ENCODE measurements at places on chromosomes 7 and 10.

DNA sequence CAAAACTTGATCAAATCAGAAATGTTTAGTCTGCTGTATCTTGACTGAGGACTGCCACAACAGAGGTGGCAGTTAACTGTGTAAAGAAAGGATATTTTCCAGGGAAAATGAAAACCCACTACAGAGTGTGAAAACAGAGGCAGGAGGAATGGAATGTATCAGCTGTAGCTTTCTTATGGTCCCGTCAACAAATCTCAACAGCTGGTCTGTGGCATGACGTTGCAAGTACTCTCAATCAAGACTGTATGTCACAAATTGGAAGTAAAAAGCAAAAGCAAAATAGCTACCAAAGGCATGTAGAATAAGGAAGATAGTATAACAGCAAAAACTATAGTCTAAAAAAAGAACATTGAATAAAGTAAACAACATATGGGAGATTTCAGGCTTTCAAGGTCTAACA is 123.5 kb downstream of the KMT2C start:
- DNase-seq = no peak

GRCh38 chr10:103373544-103373943 is 5.8 kb downstream of the TAF5 start:
- no peak for DNase-seq

DNA sequence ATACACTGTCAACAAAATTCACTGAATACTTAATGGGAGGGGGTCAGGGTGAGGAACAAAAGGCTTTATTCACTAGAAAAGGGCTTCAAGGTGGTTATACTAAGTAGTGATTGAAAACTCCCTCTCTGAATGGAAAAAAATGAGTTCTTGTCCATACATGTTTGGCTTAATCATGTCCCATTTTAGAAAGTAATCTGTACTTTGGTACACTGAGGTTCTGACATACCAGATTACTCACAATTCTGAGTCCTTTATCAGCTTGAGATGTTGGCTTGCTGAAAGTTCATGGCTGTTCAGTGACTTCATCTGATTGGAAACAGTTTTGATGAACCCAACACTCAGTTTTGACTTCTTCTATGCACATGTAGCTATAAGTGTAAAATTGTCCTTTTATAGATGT is 12.8 kb upstream of the NOBOX start:
- DNase-seq = no peak

GRCh38 chr7:16356301-16356958 is 64.9 kb downstream of the CRPPA start:
- DNase-seq = no peak

GRCh38 chr7:85659364-85659763 is 472.5 kb upstream of the SEMA3D start:
- no peak for DNase-seq

GRCh38 chr10:124643330-124644009 is 100.7 kb downstream of the FAM53B start:
- no peak for DNase-seq

GRCh38 chr10:133362846-133363245 is 5.0 kb upstream of the FUOM start:
- no peak for DNase-seq

DNA sequence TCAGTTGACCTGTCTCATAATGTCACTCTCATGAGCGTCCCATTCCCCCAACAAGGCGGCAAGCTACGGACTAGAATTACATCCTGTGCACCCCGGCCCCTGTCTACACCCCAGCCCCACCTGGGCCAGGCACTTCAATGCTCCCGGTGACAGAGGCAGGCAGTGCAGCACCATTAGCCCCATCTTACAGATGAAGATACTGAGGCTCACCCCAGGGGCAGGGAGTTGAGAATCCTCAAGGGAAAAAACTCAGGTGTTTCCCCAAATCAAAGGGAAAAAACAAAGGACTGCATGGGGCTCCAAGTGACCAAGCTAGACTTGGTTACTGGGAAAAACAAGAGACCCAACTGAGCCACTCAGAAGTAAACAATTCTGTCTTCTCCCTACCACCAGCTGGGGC is 4.5 kb downstream of the DLG5 start:
- no peak for DNase-seq

- no peak for DNase-seq
Observed at GRCh38 chr10:98422182-98422581, 7.2 kb upstream of the PYROXD2 start.

DNA sequence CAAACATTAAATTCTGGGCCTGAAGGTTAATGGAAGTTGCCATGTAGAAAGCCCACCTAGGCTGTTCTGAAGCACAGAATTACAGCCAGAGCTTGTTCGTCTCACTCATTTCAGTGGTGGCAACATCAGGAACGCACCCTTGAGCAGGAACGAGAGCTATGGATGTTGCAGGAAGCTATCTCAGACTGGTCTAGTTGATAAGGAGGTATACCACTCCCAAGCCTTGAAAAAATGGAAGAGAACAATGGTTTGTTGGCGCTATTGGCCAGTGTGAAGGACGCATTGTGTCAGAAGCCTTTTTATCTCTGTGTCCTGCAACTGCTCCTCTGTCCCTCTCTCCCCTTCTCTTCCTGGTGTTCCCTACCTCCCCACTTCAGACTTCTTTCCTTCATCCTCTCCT is 60.9 kb upstream of the RAPGEF5 start:
- DNase-seq = no peak

GRCh38 chr7:36728143-36728542 is 3.8 kb upstream of the AOAH start:
- no peak for DNase-seq

DNA sequence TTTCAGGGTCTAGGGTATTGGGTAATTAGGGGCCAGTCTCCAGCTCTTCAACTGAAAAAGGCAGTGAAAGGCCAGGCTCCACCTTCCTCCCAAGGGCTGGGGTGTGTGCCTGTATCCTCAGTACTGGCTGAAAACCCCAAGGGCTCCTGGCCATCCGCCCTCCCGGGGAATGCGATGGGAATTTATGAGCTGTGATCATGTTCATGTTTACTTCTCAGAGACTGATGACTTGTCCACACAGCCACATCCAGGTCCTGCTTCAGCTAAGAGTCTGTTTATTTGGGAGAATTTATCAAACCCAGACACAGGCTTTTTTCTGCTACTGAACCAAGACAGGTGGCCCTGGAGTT is 91.7 kb downstream of the CCDC3 start:
- DNase-seq = no peak

GRCh38 chr10:114576716-114577115 is 81.4 kb downstream of the ABLIM1 start:
- no peak for DNase-seq

GRCh38 chr10:122077311-122077875 is 88.4 kb downstream of the TACC2 start:
- DNase-seq = no peak

- no peak for DNase-seq
Observed at GRCh38 chr7:50331564-50332208, 27.2 kb downstream of the IKZF1 start.

- peak; percentile 90 for DNase-seq
Observed at GRCh38 chr10:104353325-104354048, at the start of gene CFAP58. Gene CFAP58 (plus strand): TSS chr10:104353833. CDS start chr10:104353898, 65 bp downstream.

GRCh38 chr10:84517554-84517953 is 189.2 kb downstream of the CCSER2 start:
- no peak for DNase-seq

DNA sequence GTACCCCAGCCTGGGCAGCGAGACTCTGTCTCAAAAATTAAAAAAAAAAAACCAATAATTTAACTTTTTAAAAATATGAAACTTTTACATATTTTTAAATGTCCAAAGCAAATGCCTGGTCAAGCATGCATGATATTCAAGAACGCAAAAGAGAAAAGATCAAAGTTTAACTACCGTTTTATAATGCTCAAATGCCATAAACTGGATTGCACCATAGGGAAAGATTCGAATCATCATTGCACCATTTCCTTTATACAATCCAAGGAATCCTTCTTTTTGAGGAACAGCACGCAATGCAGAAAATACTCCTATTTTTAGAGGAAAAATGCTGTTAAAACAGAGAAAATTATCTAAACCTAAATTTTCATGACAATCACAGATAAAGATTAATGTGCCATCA is 20.9 kb downstream of the SLC25A16 start:
- no peak for DNase-seq

- DNase-seq = no peak
Observed at GRCh38 chr7:142380069-142380468, 122.2 kb upstream of the PRSS58 start.
